ENCODE measurements at places on chromosomes 1 and 21.

- DNase-seq: no peak
Observed at GRCh38 chr1:31805318-31805717, 10.5 kb downstream of the SPOCD1 start.

DNA sequence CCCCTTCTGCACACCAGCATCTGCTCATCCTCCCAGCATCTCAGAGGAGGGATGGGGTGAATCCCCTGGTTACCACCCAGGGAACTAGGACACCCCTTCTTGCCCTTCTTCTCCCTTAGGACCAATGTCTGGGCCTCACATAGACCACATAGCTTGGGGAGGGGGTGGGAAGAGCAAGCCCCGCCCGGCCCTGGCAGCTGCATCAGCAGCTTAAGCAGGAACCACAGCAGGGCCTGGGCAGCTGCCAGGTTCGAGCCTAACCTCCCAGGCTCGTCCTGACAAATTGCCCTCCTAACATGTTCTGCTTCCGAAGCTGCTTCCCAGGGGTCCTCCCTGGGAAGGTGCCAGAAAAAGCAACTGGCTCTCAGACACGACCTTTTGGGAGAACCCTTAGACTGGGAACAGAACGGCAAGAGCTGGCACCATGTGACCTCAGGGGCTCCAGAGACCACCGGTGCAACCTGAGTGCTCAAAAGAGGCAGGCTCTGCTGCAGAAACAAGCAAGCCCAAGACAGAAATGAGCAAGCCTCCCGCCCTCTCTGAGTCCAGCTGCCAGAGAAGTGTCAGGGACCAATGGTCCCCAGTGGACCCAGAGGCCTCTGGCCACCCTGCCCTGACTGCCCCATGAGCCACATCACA lies 18.4 kb upstream of the CLSTN1 start:
- DNase-seq: no peak

DNA sequence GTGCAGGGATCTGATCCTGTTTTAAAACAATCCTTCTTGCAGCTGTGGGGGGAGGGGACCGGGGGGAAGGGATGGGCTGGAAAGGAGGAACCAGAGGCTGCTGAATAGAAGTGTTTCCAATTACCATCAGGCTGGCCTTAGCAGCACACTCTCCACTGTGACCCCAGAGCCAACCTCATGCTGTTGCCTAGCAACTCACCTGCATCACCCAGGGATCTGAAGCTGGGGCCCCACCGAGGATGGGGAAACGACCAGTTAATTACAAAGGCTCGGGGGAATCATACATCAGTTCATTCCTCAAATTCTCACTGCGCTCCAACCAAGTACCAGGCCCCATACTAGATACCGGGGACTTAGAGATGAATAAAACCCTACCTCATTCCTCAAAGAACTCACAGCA lies 11.9 kb upstream of the GPX7 start:
- DNase-seq: no peak

DNA sequence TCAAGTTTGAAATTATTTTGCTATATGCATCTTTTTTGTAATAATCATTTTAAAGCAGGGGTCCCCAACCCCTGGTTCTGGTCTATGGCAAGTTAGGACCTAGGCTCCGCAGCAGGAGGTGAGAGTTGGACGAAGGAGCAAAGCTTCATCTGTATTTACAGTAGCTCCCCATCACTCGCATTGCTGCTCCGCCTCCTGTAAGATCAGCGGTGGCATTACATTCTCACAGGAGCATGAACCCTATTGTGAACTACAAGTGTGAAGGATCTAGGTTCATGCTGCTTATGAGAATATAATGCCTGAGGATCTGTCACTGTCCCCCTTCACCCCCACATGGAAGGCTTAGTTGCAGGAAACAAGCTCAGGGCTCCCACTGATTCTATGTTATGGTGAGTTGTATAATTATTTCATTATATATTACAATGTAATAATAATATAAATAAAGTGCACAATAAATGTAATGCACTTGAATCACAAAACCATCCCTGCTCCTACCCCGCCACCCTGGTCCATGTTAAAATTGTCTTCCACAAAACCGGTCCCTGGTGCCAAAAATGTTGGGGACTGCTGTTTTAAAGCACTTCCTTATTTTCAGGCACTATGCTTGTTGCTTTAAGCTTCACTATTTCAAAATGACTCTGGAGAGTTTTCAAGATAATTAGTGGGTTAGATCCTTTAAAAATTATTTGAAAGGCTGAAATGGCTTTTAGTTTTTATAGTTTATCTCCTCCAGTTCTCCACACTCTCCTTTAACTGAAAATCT lies 74.8 kb downstream of the PLA2G4A start:
- DNase-seq: no peak

DNA sequence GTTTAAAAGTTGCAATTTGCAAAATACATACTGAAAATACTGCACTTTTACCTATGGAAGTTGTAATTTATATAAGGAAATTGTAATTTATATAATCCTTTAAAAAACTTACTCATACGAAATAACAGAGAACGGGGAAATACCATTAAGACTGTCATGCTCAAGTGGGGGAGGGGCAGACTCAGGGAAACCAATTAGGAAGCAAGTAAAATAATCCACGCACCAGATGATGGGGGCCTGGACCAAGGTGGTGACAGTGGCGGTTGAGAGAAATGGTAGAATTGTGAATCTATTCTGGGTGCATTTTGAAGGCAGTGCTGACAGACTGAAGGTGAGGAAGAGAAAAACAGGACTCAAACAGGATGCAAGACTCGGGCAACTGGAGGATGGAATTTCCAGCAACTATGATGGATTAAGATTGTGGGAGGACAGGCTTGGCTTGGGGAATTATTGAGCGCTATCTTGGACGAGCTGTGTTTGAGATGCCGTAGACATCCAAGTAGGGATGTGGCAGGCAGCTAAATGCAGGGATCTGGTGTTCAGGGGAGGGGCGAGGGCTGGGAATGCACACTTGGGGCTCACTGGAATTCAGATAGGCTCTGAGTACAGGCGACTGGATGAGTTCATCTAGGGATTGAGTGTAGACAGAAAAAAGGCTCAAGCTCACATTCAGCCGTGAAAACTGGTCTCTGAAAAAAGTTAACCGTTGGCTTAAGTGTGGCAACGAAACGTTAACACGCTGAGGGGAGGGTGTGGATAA lies 977 bp downstream of the LCA5L start:
- DNase-seq: no peak

GRCh38 chr1:29945426-29945825 lies 709.1 kb downstream of the PTPRU start:
- DNase-seq: no peak

GRCh38 chr1:178143730-178144690 lies 50.1 kb downstream of the RASAL2 start:
- no peak for DNase-seq

DNA sequence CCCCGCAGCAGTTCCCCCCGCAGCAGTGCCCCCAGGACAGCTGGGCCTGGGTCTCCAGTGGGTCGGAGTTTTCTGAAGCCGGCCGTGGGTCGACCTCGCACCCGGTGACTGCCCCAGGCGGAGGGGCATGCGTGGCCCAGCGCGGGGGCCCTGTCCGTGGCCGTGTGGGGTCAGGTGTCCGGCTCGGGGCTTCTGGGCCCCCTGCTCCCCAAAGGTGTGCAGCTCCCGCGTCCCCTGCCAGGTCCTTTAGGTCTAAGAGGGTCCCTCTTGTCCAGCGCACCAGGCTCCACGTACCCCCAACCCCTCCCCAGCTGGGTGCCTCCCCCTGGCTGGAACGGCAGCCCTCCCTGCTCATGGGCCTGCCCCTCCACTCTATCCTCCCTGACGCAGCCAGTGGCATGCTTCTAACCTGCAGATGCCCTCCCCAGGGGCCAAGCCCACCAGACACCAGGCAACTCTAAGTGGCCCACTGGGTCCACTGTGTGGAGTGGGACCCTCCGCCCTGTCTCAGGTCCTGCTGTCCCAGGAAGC lies 5.9 kb upstream of the HES4 start:
- no peak for DNase-seq
